ENCODE measurements at places on chromosomes 12 and 14.
A peak's percentile ranks its signal among the peaks of the same experiment; 100 is the strongest.

DNA sequence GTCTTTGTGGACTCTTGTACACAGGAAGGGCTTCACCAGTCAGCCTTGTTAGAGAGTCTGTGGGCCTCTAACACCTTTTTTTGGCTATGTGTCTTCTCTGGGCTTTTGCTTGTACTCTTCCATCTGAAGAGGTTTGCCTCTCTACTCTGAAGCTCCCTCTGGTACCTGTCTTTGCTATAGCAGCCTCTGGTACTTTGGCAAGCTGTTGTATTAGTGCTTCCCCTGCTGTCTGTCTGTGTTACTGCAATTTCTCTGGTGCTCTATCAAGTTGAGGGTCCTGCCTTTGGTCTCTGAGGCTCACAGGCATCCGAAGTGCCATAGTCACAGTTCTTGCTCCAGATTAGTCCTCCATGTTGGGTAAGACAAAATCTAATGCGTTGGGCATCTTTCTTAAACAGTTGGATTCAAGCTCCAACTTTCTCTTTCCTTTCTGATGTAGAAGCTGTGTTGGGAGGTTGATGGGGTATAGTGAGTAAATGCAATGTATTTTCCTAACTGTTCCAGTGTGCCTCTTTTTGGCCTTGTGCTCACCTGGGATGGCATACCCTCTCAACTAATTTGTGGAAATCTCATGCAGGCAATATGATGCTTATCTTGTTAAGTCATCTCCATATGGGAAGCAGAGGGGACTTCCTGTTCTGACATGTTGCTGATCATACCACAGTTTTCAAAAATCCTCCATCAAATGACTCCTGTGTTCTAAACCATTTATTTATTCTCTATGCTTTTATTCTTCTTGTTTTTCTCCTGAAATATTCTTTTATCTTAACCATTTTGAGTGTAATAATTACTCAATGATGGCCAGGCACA lies 88.8 kb downstream of the ATF7IP start:
- no peak for DNase-seq

DNA sequence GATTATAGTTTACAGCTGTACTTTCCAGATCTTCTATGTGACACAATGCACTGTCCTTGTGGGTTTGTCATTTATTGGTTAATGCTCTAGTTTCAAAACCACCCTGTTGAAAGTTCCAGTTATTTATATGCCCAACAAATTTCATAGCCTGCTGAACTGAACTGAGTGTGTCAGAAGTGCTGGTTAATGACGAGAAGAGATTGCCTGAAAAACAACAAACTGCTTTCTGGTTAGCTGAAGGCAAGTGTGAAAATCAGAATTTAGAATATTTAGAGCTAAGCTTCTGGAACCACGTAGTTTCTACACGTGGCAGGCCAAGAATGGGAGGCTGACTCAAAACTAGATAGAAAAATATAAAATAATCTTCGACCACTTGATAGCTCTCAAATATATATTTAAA lies 19.1 kb upstream of the RIN3 start:
- no peak for DNase-seq

GRCh38 chr14:99066378-99066777 lies 205.6 kb downstream of the BCL11B start:
- DNase-seq: no peak

- DNase-seq: no peak
Observed at GRCh38 chr14:92164958-92165357, 43.2 kb downstream of the CPSF2 start.

DNA sequence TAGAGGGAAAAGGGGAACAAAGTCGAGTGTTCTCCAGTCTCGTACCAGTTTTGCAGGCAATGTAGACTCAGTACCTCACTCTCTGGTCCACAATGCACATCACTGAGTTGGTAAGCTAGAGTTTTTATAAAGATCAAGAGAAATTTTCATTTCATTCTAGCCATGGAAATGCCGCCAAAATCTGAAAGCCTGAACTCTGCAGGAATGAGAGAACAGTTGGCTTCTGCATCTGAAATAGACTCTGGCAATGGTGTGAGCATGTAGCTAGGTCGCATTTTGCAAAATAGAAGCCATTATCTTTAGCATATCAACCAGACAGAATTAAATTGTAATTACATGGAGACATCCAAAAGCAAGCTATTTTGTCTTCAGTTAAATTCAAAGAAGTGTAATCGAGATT lies 381.0 kb downstream of the NOVA1 start:
- DNase-seq: no peak

DNA sequence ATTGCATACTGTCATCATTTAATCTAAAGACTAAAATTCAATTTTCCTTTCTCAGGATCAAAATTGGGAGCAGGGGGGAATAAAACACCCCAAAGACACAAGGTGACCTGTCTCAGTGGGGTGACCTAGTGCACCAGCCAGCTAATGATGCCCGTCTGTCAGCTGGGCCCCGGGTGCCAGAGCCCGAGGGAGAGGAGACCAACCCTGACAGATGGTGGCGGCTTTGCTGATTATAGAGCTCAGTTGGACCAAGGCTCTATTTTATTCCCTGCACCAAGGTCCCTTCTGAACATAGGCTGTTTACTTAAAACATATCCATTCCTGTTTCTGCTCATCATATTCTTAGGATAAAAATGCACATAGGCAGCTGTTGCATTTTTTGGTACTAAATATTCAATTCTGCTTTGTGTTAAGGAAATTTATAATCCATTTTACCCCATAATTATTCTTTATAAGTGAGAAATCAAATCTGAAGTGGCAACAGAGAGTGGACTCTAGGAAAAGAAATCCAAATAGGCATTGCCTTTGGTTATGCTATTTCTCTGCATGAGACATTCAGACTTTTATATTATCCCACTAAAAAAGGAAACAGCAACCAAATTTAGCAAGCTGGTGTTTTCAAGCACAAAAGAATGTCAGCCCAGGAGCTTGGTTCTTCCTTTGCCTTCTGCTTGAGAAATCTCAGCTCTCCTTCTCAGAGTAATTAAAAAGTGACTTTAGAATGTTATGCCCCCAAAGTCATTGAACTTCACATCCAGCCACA lies 96.8 kb upstream of the IFNG-AS1 start:
- DNase-seq: no peak

DNA sequence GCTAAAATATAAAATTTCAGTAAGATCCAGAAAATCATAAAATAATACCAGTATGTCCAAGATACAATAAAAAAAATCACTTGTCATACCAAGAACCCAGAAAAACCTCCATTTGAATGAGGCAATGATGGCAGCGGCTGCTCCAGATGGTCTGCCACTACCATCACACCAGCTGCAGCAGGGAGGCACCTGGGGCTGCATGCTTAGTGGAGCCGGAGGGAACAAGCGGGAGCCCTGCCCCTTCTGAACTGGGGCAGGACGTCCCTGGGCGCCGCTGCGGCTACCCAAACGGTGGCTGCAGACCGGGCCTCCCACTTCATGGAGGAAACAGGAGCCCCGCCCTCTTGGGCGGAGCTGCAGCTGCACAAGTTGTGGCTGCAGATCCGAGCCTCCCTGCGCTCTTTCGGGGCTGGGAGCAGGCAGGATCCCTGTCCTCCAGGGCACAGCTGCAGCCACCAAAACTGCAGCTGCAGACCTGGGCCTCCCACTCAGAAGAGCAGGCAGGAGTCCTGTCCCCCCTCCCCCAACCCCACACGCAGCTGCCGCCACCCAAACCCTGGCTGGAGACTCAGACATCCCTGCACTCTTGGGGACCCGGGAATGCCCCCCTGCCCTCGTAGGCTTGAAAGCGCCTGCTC lies 36.1 kb upstream of the OR5AU1 start:
- peak; percentile 69 for DNase-seq

DNA sequence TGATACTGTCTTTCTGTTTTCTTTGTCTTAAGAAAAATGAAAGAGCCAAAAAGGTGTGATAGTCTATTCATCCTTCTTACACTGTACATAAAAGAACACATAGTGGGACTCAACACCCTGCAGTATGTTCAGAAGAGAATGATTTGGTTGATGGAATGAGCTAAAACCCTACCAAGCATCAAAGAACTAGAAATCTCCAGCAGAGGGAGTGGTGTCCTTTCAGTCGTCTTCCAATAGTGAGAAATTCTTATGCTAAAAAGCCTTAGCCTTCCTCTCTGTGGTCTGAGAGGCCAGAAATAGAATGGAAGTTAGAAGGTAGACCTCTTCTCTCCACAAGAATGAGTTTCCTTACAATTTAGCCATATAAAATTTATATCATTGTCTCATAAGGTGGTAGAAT lies 393.4 kb upstream of the SEL1L start:
- no peak for DNase-seq

- no peak for DNase-seq
Observed at GRCh38 chr12:89051065-89051677, 301.1 kb downstream of the DUSP6 start.

DNA sequence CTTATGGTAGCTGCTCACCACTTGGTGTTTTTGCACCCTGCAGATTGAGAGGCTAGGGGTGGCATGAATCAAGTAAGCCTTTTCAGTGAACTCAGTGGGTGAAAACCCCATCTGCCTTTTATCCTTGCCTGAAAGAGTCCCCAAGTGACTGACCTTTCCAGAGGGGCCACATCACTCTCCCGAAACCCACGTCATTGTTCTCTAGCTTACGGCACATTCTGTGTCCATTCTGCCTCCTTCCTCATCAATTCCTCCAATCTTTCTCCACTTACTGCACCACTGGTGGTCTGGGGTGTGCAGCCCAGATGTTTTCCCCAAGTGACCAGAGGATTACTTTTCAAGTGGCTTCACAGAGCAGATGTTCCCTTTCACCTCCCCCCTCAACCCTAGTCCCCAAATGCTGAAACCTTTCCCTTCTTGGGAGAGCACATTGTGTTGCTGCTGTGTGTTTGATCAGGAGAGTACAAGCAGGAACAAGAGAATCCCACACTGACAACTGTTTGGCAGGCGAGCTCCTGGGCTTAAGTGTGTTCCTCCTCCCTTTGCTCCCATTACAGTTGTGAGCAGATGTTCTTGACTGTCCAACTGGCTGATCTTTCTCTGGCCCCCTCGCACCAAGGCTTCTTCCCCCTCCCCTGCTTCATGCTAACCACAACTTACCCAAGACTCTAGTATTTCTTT lies 138.0 kb upstream of the IGF1 start:
- no peak for DNase-seq

- no peak for DNase-seq
Observed at GRCh38 chr12:2487278-2487677, 307.5 kb upstream of the FKBP4 start.

DNA sequence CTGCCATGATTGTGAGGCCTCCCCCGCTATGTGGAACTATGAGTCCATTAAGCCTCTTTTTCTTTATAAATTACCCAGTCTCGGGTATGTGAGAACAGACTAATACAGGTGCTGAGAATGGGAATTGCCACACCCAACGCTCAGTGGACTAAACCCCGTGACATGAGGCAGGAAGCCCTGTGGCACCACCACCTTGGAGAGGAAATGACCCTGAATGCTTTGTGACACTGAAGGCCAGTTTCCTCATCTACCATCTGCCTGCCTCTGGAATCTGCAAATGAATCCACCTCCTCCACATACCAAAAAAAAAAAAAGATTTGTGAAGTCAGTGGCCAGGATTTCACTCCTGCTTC lies 41.6 kb downstream of the NT5DC3 start:
- DNase-seq: no peak

- DNase-seq: no peak
Observed at GRCh38 chr14:99077076-99077843, 194.7 kb downstream of the BCL11B start.

- no peak for DNase-seq
Observed at GRCh38 chr12:66859751-66860440, 181.0 kb upstream of the GRIP1 start.

DNA sequence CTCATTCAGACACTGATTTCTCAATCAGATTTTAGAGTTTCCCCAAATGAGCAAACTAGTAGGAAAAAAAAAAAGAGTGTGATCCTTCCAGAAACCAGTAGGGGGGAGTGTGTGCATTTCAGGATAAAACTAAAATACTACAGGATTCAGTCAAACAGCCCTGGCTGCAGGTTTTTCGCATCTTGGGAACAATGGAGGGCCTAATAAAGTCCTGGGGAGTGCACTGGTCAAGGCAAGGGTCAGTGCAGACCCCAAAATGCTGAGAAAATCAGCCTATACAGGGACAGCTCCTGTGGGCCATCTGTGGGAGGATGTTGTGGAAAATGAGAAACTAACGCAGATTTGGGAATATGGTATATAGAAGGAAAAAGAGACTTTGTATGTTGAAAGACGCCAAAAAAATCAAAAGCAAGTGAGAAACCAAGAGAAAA lies 22.2 kb upstream of the ABCD4 start:
- DNase-seq: no peak

DNA sequence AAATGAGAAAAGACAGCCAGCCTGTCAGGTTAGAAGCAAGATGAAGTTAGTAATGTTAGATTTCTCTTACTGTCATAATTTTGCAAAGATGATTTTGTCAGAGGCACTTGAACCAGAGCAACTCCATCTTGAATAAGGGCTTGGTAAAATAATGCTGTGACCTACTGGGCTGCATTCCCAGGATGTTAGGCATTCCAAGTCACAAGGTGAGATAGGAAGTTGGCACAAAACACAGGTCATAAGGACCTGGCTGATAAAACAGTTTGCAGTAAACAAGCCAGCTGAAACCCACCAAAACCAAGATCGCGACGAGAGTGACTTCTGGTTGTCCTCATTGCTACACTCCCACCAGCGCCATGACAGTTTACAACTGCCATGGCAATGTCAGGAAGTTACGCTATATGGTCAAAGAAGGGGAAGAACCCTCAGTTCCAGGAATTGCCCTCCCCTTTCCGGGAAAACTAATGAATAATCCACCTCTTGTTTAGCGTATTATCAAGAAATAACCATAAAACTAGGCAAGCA lies 1313.5 kb upstream of the TMEM132C start:
- DNase-seq: no peak

All from activated effector memory CD4-positive, alpha-beta T cell treated with Interleukin-2 at 50 U/mL for 16 hours (primary cell).